ENCODE measurements at places on chromosomes 2 and 18. TPM values are rescaled to one million over a fixed set of nuclear protein-coding genes. Genes with fewer than 3 reads are reported as not detected.
A peak's percentile ranks its signal among the peaks of the same experiment; 100 is the strongest.

Gene AQP12A
- total RNA-seq: not detected

DNA sequence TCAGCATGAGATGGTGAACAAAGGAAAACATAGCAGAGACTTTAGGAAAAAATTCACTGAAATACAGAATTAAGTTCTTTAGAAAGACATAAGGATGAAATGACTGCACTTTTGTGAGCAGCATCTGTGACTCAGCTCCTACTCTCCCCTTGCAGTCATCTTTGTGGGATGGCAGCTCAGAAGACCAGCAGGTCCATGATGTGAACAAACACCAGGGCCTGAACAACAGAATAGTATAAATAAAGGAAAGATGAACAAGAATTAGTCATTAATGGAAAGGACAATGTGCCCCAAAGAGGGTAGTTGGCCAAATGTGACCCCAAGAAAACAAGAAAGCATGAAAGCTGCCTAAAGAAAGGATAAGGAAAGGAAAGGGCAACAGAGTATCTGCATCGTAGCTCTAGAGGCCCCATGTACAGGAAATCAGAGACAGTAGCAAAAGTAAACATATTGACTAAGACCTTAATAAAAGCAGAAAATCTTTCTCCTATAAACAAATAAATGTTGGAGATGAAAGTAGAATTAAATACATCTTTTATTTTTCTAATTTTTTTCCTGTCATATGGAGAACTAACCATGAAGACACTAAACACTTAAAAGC, 318.0 kb downstream of the ZEB2 start:
- no peak for DNase-seq

Gene LINC00305
- total RNA-seq: not detected

DNA sequence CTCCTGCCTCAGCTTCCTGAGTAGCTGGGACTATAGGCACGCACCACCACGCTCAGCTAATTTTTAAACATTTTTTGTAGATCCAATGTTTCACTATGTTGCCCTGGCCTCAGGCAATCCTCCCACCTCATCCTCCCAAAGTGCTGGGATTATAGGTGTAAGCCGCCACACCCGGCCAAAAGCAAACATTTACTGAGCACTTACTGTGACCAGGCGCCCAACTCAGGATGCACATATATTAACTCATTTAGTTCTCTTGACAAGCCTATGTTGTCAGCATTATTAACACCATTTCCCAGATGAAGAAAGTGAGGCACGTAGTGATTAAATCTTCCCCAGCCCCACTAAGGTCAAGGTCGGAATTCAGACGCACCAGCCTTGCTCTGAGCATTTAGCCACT, 41.1 kb downstream of the TMEM37 start:
- DNase-seq: no peak

- DNase-seq: peak; percentile 37
Measured at GRCh38 chr2:176668912-176669311, 399.7 kb downstream of the MTX2 start.

DNA sequence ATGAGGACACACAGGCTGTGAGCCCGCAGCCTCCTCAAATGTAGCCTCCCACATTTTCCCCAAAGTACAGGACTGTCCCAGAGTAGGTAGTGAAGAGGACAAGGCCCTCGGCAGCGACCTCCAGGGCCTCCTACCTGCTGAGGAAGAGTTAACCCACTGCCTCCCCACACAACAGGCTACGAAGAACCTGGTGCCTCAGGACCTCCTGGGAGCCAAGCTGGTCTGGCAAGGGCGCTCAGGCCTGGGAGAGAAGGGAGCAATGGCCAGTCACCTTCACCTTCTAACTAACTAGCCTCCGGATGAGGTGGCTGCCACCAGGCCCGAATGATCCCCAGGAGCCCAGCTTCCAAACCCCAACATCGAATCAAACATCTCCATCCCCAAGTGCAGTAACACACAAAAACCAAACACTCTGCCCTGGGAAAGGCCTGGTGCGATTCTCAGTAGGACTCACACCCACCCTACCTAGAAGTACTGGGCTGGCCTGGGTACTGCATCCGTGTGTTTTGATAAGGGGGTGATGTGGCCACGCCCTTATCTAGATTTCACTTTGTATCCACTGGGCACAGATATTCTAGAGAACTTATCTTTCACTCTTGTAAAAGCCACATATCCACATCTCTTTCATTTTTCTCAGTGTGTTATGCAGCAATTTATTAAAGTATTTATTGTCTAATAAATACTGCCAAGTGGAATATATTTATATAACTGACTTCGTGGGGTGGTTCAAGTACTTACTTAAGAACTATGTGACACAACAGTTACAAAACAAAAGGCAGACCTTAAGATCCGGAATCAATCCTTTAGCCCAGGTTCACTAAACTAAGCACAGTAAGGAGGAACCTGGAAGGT, 9.7 kb downstream of the ERFE start:
- DNase-seq: no peak

DNA sequence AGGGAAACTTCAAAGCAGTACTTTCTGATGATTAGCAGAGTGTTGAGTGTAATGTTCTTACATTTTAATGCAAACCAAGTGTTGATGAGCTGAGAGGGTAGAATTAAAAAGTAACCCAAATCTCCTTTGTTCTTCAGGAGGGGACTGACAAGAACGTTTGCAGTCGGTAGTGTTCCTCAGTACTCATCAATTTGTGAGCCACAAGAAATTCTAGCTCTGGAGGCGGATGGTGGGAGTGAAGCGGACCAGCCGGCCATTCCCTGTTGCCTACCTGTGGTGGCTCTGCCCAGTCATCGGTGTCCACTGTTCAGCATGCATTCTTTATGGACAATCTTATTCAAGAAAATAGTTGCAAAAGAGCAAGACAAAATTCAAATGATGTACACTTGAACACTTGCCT, 438.6 kb upstream of the POU3F3 start:
- no peak for DNase-seq
